Bone marrow (tissue), 2 donors: ENCODE measurements at places on chromosomes 12 and 14.
A peak's percentile ranks its signal among the peaks of the same experiment; 100 is the strongest.

- DNase-seq, result peak; percentile 26
Measured at GRCh38 chr14:105375635-105376057, 22.7 kb upstream of the TEX22 start.

- DNase-seq, result no peak
Measured at GRCh38 chr14:31596342-31597095, 35.3 kb downstream of the NUBPL start.

- no peak for DNase-seq
Measured at GRCh38 chr14:54348923-54349620, 47.7 kb upstream of the CDKN3 start.

GRCh38 chr12:85036234-85036707, at the start of the genes LRRIQ1 and TSPAN19:
Gene LRRIQ1, plus strand, starts transcription at chr12:85036351. Its CDS starts 1,826 bp downstream, at chr12:85038177.
Gene TSPAN19, minus strand, starts transcription at chr12:85036277. Its CDS starts 6,331 bp downstream, at chr12:85029946.
- no peak for DNase-seq

- no peak for DNase-seq
Measured at GRCh38 chr12:108966378-108967151, 54.3 kb downstream of the SVOP start.

GRCh38 chr14:68248481-68249255, 429.1 kb downstream of the RAD51B start:
- DNase-seq, result no peak

DNA sequence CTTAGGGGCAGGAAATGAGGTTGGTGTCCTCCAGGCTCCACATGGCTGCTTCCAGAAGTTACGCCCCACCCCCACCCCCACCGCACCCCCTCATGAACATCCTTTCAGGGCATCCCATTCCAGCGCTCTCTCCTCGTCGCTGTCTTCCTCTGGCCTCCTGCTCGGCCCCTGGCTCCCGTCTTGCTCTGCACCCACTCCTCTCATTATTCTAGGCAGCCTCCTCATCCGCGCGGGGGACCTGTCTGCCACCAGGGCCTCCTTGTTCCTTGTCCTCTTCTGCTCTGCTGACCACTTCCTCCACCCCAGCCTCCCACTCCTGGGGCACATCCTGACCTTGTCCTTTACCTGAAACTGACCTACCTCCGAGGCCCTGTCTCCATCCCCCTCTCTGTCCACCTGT, 29.8 kb upstream of the PLEKHG6 start:
- DNase-seq, result no peak

- DNase-seq, result no peak
Measured at GRCh38 chr12:3493043-3493858, 2.2 kb downstream of the PRMT8 start.

- no peak for DNase-seq
Measured at GRCh38 chr14:48129472-48129871, 454.1 kb upstream of the MDGA2 start.

DNA sequence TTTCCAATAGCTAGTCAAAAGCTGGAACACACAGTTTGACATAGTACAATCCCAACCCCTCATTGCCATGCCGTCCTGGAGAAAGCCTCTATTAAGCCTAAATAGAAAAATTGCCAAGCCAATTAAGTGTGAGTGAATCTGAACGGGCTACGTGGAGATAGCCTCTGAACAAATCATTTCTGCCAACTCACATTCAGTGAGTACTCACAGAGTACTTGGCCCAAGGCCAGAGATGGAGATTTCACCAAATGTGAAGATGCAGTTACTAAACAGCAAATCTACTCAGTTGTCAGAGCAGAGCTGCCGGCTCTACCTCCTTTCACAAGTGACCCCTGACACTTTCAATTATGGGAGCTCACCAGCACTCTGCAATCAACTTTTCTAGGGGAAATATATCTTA, 350.0 kb downstream of the GALC start:
- no peak for DNase-seq

DNA sequence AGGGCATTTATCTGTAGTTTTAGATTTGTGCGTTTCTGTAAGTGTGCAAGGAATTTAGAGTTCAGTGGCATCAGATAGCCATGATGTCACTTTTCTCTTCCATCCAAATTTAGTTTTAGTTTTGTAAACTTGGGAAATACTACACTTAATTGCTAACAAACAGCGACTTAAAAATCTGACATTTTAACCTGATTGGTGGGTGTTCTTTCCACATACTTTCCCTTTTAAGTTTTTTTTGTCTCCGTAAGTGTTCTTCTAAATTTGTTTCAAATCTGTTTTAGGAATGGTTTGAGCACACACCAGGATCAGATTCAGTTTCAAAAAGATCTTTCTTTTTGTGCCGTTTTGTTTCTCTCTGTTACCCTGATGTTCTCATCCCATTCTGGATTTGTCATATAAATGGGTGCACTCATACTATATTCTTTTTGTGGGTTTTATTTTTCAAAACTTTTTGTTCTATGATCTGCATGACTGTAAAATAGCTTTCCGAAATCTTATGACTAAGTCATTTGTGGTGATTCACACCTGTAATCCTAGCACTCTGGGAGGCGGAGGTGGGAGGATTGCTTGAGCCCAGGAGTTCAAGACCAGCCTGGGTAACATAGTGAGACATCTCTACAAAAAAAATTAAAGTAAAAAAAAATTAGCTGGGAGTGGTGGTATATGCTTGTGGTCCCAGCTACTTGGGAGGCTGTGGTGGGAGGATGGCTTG, 58.9 kb downstream of the FBXO34 start:
- DNase-seq, result no peak

- no peak for DNase-seq
Measured at GRCh38 chr14:76396714-76397187, 20.8 kb downstream of the ESRRB start.

- DNase-seq, result no peak
Measured at GRCh38 chr12:78759367-78759766, 105.2 kb upstream of the SYT1 start.

GRCh38 chr12:19058235-19059021, 71.1 kb upstream of the PLEKHA5 start:
- no peak for DNase-seq

DNA sequence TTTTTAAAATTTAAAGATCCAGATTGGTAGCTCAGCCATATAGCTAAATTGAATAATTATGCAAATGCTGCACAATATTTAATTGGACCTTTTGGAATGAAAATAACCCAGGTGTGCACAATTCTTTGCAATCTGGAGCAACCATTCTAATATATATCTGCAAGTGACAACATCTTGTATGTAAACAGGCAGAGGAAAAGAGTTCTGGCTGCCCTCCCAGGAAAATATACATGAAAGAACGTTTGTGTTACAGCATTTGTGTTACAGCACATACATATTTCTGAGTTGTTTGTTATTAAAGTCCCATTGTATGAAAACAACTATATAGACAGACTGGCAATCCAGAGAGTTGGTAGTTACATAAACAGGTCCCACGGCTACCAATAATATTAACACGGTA, 377.5 kb downstream of the DIO2 start:
- no peak for DNase-seq

- no peak for DNase-seq
Measured at GRCh38 chr12:96020314-96021003, 14.9 kb downstream of the LTA4H start.

DNA sequence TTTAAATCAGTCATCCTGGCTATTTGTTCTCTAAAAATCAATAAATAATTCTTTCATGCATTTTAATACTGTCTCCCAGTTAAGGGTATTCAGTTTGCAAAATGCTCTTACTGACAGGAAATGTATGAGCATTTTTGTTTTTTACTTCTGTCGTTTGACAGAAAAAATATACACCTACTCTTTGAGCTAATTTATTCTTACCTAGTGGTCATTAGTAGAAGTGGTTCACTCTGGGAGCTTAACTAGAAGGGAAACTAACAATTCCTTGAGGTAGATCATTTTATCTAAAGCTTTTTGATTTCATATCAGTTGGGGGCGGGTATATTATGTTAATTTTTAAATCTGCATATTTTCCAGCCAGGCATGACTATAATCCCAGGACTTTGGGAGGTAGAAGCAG, 33.8 kb upstream of the PAPLN start:
- DNase-seq, result no peak

DNA sequence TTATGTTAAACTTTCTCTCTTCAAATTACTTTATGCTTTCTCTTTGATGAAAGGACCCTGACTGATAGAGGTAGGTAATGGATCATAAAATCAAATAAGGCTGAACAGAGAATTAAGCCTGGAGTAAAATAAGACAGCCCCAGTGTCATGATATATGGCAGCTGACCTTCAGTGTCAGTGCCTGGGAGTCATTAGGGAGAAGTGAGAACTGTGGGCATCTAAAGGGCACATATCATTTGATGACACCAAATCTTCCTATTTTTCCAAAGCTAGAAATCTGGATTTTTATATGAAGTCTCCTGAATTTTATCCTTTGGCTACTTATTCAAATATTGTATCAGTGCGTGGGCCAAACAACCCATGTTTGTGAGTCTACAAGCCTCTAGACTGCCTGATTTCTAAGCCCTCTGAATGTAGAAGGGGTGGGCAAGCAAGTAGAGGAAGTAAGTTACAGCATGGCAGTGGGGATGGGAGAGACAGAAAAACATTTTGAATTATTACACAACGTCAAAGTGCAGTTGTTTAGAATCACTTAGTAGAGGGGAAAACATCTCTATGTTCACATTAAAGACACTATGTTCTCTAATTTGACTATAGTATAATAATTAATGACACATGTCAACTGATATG, 10.0 kb downstream of the SLC39A9 start:
- DNase-seq, result no peak

DNA sequence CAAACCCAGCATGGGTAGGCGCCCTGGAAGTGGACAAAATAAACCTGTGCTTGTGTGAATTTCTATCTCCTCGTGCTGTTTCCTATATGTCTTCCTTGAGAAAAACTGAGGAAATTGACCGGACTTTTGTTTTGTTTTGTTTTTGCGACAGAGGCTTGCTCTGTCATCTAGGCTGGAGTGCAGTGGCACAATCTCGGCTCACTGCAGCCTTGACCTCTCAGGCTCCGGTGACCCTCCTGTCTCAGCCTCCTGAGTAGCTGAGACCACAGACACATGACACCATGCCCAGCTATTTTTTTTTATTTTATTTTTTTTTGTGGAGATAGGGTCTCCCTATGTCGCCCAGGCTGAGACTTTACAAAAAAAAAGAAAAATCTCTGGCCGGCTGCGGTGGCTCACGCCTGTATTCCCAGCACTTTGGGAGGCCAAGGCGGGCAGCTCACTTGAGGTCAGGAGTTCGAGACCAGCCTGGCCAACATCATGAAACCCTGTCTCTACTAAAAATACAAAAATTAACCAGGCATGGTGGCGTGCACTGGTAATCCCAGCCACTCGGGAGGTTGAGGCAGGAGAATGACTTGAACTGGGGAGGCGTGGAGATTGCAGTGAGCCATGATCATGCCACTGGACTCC, 22.5 kb upstream of the MIA2 start:
- no peak for DNase-seq

- DNase-seq, result no peak
Measured at GRCh38 chr12:124392667-124393413, 97.9 kb downstream of the RFLNA start.

DNA sequence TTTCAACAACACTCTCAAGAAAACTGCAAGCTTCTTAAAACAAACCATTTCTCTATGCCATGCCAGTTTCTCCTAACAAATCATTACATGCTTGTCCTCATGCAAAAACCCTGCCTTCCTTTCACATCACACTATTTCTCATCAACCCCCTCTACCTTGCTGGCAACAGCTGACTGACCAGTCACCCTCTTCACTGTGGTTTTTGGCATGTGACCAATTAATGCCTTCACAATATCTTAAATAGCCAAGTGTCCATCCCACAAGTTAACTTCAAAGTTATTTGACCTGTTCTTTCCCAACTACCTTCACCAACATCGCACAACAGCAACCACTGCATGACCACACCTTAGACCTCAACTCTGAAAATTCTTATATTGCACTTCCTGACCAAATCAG, 159.6 kb downstream of the CEP128 start:
- DNase-seq, result no peak

DNA sequence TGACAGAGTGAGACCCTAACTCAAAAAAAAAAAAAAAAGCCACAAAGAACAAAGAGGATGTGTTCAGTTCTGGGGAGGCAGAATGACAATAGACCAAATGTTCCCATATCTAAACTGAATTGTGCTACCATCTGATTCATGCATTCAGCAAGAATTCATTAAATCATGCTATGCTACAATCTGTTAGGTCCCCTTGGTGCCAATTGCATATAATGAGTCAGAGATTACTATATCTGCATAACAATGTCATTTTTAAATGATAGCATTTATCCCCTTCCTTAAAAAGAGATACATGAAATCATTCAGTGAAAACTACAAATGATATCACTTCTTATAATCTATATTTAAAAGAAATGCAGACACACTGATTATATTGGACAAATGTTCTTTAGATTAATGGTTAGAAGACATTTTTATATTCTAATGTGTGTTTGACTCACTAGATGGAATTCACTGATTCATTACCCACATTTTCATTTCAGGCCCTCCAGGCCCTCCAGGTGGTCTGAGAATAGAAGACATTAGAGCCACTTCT, 207.6 kb upstream of the PDZRN4 start:
- no peak for DNase-seq

- DNase-seq, result no peak
Measured at GRCh38 chr14:59631237-59631636, 54.6 kb upstream of the CCDC175 start.

DNA sequence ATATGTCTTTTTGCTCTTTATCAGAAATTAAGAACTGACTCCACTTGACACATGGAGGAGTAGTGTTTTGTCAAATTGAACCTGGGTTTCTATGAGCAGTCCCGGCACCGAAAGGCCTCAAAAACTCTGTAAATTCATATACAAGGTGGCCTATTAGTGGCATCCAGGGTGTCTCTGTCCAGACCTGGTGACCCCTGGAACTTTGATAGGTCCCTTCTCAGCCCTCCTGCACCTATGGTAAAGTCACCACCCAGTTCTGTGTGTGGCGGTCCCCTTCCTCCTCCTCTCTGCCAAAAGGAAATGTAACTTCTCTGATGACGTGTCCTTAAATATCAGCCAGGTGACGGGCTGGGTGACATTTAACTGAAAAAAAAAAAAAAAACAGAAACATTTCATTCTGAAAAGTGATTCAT, 204.0 kb upstream of the FOXN3 start:
- DNase-seq, result no peak

DNA sequence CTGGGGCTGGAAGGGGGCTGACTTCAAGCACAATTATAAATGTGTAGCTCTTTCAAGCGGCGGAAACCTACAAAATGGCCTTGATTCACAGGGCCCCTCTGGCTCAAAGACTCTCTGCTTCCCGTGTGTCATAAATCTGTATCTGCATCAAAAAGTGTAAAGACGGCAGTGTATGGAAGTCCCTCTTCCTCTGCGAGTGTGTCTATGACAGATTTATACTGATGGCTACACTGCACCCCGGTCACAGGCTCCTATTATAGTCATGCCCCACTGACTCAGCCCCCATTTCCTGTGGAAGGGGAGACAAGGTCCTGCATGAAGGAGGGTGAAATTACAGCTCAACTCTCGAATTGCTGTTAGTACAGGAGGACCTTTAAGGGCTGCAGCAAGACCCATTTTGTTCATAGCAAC, 68.6 kb downstream of the HMGA2 start:
- DNase-seq, result peak; percentile 81

- DNase-seq, result no peak
Measured at GRCh38 chr12:96327346-96327745, 72.9 kb downstream of the CDK17 start.

- DNase-seq, result no peak
Measured at GRCh38 chr14:32102152-32102787, 25.2 kb downstream of the ARHGAP5 start.
